ENCODE measurements at places on chromosomes 5 and 9.
A peak's percentile ranks its signal among the peaks of the same experiment; 100 is the strongest.

GRCh38 chr5:87278590-87279100 is 11.0 kb downstream of the RASA1 start:
- no peak for DNase-seq

DNA sequence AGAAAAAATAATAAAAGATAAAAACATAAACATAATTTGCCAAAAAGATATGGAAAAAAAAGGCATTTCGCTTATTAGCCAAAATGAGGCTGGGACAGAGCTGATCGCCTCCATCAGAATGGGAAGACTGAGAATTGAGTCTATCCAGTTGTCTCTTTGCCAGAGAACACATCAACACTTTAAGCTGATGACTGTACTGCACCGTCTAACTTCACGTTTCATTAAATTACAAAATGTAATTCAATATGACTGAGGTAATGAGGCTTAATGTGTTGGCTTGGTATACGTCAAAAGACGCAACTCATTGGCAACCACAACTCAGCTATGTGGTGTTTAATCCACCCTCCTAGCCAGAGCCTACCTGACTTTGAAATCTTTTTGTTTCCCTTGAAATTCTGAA is 462.7 kb upstream of the CD180 start:
- no peak for DNase-seq

GRCh38 chr9:123457583-123457982 is 101.6 kb downstream of the CRB2 start:
- DNase-seq: no peak

GRCh38 chr9:116632990-116633838 is 53.9 kb upstream of the TRIM32 start:
- DNase-seq: no peak

DNA sequence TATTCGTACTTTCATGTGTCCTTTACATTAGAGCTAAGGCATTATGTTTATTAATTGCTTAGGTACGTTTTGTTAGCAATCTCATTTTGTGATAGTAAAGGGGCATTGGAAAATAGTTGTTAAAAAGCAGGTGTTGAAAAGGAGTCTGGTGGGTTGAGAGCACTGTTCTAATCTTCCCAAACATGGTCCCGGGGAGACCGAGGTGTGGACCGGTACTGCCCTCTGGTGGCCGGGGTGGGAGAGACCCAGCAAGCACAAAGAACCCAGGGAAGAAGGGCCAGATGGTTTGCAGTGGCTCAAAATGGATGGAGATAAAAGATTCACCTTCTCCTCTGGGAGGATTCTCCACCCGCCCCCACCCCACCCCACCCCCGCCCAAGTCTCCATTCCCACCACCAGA is 26.1 kb downstream of the IDNK start:
- peak; percentile 5 for DNase-seq

- no peak for DNase-seq
Observed at GRCh38 chr5:151227918-151228447, 4.1 kb upstream of the CCDC69 start.

GRCh38 chr5:96327722-96328121 is 105.3 kb downstream of the PCSK1 start:
- no peak for DNase-seq

- no peak for DNase-seq
Observed at GRCh38 chr5:45508135-45508534, 188.0 kb downstream of the HCN1 start.

All from NCI-H510A (cell line).